ENCODE measurements at places on chromosomes 4 and X.

- no peak for DNase-seq
Observed at GRCh38 chr4:73036123-73036522, 33.4 kb downstream of the COX18 start.

GRCh38 chrX:104255465-104255864 is 732 bp upstream of the ESX1 start:
- DNase-seq: peak; percentile 0

GRCh38 chrX:40402831-40403533 is 177.8 kb upstream of the ATP6AP2 start:
- DNase-seq: no peak

DNA sequence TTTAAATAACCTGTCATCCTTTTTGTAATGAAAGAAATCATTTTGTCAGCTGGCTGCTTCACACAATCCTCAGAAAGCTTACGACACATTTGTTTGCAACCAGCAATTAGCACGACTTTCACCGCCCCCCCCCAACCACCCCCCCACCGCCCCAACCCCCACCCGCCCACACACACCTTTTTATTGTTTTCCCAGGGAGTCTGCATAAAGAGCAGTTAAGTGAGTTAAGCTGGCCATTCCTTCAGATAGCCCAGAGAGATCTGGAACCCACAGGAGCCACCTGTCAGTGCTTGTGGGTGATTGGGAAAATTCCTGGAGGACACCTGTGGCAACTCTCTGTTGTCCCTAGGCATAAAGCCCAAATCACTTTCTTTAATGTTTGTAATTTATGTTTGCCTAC is 175.7 kb upstream of the FMR1 start:
- DNase-seq: no peak

- DNase-seq: peak; percentile 4
Observed at GRCh38 chr4:124684301-124684700, 28.2 kb downstream of the ANKRD50 start.

- DNase-seq: peak; percentile 73
Observed at GRCh38 chrX:11341274-11342201, 48.3 kb downstream of the AMELX start.
